ENCODE measurements at places on chromosomes 2 and 18.
A peak's percentile ranks its signal among the peaks of the same experiment; 100 is the strongest.

DNA sequence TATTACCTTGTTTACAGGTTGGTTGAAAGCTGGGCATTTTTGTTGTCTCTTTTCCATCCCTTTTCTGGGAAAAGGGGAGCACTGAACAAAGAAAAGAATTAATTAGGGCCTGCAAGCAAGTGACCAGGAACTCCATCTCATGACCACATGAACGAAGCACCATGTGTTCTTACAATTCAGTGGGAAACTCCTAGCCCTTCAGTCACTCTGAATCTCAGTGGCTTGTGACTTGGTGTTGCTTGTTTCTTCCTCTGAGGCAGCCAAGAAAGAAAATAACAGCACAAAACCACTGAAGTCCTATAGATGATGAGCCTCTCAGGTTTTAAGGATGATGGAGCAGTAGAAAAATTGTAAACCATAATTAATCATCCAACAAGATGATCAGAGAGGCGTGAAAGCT lies 129.1 kb upstream of the CAB39 start:
- no peak for DNase-seq

DNA sequence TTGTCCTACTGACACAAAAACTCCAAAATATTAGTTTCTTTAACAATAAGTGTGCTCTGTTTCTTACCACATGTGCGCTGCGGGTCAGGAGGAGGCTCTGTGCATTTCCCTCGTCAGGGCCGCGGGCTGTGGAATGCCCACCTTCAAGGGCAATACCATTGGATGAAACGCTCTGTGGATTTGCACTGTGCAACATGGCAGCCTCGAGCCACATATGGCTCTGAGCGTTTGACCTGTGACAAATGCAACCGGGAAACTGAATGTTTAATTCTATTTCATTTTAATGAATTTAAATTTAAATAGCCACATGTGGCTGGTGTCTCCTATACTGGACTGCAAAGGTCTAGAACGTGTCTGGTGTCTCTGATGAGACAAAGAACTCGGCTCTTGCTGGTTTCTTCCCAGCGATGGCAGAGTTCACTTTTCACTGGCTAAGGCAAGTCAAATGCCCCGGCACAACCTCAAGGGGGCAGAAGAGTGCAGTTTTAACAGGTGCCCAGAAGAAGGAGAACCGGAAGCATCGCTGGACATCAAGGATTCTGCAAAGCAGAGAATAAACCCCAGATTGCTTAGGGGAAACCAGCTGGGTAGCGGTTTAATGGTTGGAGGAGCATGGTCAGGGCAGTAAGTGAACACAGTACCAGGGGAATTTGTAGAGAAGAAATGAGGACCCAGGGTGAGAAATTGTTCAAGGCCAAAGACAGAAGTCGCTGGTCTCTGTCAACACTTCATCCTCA lies 37.0 kb upstream of the TMEM18 start:
- no peak for DNase-seq

DNA sequence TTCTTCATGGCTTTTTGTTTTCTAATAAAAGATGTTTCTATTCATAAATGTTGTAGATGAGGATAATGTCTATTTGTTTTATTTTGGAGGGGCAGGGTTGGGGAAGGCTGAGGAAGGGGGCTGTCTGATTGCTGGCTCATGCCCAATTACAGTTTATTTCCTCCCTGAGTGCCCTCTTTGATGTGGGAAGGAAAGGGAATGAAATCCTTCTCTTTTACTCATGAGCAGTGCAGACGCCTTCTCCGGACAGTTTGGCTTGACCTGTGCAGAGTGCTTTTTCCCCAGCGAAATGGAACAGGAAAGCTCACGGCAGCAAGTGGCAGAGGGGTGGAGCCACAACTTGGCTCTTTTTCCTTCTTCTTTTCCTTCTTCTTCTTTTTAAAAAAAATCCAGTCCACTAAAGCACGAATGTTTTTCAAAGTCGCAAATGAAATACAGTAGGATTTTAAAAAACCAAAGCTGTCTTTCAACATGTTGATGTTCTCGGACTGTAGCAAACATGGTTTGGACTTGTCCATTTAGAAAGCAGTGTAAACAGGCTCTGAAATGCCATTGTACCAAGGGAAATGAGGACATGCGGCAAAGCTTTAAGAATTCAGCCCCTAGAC lies 34.5 kb downstream of the RAB31 start:
- DNase-seq, result no peak

DNA sequence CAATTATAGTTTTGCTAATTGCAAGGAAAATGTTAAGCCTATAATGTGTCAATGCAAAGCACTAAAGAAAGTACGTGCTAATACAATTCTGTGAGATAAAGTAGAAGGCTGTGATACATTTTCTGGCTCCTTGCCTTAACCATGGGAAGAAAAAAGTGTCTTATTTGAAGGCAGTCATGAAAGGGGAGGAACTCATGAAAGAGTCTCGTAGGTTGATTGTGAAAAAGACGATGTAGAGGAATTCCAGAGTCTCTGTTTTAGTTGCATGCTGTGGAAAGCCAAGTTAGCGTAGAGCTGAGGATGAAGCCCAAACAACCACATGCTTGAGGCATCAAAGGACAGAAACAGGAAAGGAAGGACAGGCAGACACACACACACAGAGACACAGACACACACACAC lies 214.1 kb downstream of the MEIS1 start:
- no peak for DNase-seq

DNA sequence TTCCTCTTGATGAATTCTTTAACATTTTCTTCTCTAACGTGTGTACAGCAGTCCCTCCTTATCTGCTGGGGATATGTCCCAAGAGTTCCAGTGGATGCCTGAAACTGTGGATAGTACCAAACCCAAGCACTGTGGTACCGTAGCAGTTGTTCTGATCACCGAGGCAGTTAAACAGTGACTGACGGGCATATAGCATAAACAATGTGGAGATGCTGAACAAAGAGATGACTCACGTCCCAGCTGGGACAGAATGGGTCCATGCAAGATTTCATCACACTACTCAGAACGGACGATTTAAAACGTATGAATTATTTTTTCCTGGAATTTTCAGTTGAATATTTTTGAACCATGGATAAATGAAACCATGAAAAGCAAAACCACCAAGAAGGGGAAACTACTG lies 54.5 kb upstream of the SPAG16 start:
- DNase-seq, result no peak

DNA sequence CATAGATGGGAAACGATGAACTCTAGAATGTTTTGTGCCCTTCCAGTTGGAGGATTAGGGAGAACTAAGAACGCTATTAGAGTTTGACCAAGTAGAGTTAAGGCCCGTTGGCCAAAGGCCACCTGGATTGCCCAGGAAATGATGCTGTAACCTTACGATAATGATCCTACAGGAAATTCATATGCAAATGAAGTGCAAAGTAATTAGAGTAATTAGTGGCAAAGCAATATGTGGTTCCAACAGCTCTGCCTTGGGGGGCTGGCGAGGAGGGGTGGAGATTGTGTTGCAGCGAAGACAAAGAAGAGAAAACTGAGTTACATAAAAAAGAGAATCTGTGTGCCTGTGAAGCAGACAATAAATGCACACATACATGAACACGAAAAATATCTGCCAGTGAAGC lies 61.5 kb upstream of the BOD1L2 start:
- no peak for DNase-seq

DNA sequence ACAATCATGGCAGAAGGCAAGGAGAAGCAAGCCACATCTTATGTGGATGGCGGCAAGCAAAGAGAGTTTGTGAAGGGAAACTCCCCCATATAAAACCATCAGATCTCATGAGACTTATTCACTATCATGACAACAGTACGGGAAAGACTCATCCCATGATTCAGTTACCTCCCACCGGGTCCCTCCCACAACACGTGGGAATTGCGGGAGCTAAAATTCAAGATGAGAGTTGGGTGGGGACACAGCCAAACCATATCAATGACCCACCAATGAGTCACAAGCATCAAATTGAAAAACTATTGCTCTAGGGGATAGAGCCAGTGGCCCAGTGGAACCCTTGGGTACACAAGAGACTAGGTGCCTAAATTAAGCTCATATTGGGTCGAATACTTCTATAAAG lies 157.4 kb downstream of the FBXO15 start:
- no peak for DNase-seq

GRCh38 chr2:231294116-231294515 lies 95.7 kb downstream of the ARMC9 start:
- no peak for DNase-seq

- DNase-seq, result no peak
Observed at GRCh38 chr2:241885946-241886643, 16.6 kb downstream of the RTP5 start.

GRCh38 chr2:159904127-159904958 lies 106.3 kb upstream of the CD302 start:
- peak; percentile 64 for DNase-seq

- no peak for DNase-seq
Observed at GRCh38 chr2:40187054-40187453, 264.8 kb downstream of the SLC8A1 start.

DNA sequence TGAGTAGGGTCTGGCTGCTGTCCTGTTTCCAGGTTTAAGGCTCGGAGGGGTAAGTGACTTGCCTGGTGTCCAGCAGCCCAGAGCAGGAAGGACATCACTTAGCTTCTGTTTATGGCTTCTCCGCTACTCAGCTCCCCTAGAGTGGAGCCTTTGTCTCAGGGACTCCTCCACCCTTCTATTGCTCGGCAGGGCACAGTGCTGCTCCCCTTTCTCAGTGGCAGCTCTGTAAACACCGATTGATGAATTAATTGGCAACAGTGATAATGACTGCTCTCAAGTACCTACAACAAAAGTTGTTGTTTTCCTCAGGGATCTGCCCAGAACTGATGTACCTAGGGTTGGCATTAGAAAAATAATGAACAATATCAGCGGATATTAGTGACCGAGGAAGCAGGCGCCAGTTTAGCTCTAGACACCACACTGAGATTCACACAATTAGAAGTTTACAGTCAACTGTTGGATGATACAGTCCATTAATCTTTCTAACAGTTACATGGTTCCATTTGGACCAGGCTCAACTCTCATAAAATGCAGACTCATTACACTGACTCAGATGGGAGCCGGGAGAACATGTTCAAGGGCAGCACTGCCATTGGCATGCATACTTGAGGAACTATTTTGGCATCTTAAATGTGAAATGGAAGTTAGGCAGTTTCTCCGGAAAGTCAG lies 265.7 kb downstream of the MTX2 start:
- DNase-seq, result no peak

DNA sequence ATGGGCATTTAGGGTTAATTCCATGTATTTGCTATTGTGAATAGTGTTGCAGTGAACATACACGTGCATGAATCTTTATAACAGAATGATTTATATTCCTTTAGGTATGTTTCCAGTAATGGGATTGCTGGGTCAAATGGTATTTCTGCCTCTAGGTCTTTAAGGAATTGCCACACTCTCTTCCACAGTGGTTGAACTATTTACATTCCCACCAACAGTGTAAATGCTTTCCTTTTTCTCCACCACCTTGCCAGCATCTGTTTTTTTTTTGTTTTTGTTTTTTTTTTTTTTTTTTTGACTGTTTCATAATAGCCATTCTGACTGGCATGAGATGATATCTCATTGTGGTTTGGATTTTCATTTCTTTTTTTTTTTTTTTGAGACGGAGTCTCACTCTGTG lies 62.4 kb downstream of the GTF3C3 start:
- DNase-seq, result no peak

DNA sequence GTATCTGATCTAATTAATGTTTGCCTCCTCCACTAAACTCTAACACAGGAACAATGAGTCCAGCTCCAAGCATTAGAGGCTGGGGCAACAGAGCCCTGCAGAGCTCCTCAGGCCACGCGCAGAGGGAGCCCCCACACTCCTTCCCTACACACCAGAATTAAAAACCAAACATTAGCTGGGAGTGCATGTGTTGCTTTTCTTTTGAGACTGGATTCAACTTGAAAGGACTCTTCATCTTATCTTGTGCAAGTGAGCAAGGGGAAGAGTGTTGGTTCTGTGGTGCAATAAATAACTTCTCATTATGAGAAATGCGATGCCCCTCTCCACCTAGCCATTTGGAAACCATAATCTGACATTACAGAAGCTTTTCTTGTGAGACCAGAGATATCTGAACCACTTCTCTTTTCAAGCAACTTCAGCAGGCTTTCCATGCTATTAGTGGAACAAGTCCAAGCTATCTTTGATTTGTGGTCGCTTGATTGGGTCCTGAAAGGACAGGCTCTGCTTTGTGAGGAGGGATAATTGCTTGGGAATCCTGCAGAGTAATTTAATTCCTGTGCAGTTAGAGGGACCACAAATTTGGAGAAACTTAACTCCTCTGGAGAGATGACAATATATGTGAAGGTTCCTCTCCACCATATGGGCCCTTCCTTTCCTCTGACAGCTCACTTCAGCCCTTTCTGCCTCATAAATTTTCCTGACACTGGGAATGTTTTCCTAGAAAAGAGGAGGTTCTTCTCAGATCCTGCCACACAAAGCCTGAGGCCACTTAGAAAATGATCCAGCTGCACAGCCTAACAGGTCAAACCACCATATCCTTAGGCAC lies 112.5 kb downstream of the ATL2 start:
- DNase-seq, result no peak

GRCh38 chr2:38951766-38952165 lies 62.1 kb downstream of the ARHGEF33 start:
- no peak for DNase-seq

DNA sequence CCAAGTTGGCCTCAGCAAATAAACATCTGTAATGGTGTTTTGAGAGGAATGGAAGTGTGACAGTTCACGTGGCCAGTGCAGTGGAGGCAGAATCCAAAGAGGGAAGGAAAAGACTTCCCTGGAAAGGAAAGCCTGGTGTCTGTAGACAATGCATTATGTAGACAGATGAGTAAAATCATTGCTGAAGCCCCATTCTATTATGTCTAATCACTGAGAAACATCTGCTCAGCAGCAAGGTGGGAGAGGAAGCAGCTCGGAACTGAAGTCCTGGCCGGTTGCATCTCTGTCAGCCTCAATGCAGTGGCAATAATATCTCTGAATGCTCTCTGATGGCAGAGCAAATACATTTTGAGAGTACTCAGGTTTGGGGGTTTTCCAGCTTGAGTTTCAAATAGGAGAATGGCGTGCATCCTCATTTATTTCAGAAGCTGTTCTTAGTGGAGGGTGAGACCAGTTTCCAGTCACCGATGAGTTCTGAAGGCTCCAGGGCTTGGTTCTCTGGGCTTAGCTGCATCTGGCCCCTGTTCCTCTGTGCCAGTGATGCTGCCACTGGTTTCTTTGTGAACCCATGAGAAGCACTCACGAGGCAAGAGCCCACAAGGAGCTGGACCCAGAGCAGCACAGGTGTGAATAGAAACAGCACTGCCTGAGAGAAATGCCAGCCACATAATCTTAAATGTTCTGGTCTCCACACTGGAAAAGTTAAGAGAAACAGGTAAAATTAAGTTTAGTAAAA lies 63.3 kb downstream of the RPIA start:
- DNase-seq, result no peak

All from stimulated activated CD8-positive, alpha-beta memory T cell treated with anti-CD3 and anti-CD28 coated beads, Interleukin-15, amount 100 ng/mL, for 4 hours (primary cell).